ENCODE measurements at places on chromosomes 7 and 10. TPM values are rescaled to one million over a fixed set of nuclear protein-coding genes. Genes with fewer than 3 reads are reported as not detected.
A peak's percentile ranks its signal among the peaks of the same experiment; 100 is the strongest.

The SGCE gene
- 92.8 TPM for total RNA-seq

The HECW1 gene
- total RNA-seq = 1.7 TPM

The MLXIPL gene
- not detected for total RNA-seq

The EEF1AKMT2 gene
- total RNA-seq = 20.0 TPM

DNA sequence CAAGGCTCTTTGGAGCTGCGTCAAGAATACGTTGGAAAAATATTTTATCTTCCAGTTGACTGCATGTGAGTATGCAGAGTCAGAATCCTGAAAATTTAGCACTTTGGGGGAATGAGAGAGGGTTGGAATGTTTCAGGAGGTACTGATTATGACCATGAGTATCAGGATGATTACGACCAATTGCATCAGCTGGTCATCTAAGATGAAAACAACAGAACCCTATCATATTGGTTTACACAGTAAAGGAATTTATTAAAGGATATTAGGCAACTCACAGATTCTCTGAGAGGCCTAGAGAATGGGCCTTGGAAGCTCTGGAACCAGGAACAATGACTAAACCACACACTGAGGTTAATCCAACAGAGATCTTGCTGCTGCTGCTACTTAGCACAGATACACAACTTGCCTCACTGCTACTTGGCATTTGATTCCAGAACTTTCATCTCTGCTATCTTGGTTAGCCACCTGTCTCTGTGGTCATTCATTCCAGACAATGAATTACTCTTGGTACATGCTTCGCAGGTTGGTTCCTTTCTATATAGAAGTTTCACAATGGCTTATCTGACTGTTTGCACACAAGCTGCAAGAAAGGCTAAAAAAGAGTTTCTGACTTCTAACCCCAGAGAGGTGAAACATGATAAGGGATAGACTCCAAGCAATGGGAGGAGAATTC is 68.0 kb upstream of the CTTNBP2 start:
- DNase-seq = peak; percentile 6

DNA sequence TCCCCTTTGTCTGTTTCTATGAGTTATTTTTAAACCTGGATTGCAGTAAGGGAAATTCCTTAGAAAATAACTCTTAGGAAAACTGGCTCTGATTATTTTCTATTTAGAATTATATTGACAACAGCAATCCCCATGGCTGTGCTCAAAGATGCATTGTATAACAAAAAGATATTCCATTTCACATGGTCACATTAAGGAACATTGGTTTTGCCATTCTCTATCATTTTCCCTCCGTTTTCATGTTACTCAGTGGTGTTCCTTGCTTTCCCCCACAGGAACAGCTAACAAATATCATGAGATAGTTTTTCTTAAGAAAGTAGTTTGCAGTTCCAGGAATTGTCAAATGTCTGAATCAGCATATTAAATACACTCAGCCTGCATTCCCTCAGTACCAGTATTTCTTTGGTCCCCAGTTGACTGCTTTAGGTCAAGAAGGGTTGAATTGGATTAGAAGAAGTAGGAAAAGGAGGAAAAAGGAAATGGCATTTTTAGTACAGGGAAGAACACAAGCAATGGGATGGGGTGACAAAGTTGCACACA is 436.7 kb downstream of the TNS3 start:
- no peak for DNase-seq

- DNase-seq = no peak
Observed at GRCh38 chr10:125214283-125214570, 53.9 kb upstream of the CTBP2 start.

- no peak for DNase-seq
Observed at GRCh38 chr10:49661140-49661856, 18.2 kb upstream of the C10orf53 start.

- DNase-seq = no peak
Observed at GRCh38 chr10:123229927-123230630, 75.9 kb downstream of the BUB3 start.

DNA sequence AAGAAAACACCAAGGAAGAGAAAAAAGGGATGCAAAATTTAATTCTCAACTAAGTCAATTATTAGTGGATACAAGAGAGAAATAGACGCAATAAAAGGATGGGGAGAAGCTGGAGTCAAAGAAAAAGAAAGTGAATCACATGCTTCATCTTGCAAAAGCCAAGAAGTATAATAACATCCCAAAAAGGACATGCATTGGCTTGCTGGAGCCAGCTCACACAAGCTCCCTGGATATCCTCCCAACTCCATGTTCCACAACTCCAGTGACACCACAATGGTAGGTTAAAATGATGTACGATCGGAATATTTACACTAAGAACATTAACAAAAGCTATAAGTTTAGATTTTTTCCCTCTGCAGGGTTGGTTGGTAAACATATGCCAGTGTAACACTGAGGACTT is 72.4 kb downstream of the MACC1 start:
- DNase-seq = no peak

DNA sequence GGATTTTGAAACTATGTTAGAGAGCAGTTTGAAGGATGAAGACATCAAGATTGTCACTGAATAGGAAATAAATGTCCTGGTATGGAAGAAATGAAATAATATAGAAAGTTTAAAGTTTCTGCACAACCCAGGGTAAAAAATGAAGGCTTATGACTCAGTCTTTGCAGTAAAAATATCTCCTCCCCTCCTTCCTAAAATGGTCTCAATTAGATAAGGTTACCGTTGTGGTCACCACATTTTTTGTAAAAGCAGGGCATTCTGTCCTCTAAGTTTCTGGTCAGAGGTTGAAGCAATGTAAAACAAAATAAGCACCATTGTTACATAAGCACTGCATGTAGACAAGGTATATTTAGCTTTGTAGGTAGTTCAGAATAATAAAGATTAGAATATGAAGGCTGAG is 403.5 kb downstream of the SUGCT start:
- DNase-seq = peak; percentile 30

DNA sequence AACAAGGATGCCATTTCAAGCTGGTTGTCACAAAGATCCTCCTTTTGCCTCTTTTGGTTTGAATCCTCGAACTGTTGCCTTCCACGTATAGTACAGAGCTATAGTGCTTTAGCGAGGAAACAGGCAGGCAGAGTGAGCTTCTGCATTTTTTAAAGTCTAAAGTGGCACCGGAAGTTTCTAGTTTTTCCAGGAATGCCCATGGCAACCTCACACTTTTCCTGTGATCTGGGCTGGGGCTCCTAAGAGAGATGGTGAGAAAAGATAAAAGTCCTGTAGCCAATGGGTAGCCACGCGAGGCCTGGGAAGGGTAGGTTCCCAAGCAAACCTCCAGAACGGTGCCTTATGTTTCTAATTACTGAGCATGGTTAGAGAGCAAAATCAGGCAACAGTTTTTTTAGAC is 76.7 kb downstream of the CALD1 start:
- DNase-seq = peak; percentile 67

- DNase-seq = no peak
Observed at GRCh38 chr7:140212100-140212881, 35.5 kb upstream of the KDM7A start.

- peak; percentile 51 for DNase-seq
Observed at GRCh38 chr10:44153918-44154670, 230.8 kb downstream of the CXCL12 start.

GRCh38 chr10:21501731-21502347 is 23.6 kb downstream of the SKIDA1 start:
- no peak for DNase-seq

- peak; percentile 44 for DNase-seq
Observed at GRCh38 chr7:41870461-41871138, 167.7 kb upstream of the INHBA start.

Data from fibroblast of villous mesenchyme (primary cell).